ENCODE measurements at places on chromosomes 6 and 20.

DNA sequence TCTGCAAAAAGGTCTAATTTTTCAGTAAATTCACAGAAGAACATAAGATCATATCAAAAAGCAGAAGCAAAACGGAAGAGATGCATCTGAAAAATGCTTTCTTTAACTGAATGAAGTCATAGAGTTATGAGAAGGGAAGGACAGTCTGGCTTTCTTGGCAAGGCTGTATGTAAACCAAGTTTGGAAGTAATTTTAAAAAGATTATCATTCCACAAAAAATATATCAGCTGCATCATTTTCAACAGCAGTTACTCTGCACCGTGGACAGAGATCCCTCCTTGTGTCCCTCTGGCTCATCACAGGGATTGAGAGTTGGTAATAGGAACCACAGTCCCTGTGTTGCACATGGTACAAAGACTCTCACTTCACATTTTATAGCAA lies 258.5 kb downstream of the HIVEP2 start:
- DNase-seq, result no peak

- DNase-seq, result no peak
Measured at GRCh38 chr6:52893221-52893620, 16.3 kb downstream of the GSTA3 start.

DNA sequence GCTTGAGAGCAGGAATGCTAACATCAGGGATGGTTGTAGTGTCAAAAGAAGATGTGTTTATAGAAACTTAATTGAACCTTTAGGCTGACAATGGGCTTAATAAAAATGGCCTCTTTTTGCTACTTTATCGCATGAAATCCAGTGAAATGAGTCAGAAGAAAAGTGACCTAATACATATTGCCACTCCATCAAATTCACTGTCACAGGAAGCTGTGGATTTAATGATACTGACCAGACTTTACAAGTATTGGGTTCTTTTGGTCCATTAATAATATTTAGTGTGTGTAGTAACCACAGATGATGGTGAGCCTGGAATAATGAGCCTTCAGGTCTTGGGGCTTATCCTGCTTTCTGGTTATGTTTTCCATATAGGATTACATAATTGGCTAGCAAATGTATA lies 231.8 kb upstream of the GMDS start:
- no peak for DNase-seq

DNA sequence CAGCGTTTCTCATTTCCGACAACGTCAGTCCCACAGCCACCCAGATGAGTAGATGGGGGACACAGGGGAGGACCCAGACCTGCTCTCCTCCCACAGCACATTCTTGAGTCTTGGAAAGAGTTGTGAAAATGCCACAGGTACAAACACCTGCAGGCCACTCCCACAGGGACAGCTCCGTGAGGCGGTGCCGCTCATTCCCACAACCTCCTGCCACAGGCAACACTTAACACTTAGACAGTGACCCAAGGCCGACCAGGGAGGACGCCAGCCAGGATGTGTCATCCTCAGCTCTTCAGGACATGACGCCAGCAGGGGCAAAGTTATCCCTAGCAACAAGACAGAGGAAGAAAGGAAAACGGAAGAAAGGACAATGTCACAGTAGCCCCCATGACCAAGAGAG lies 22.9 kb upstream of the HLA-B start:
- no peak for DNase-seq

GRCh38 chr6:126447367-126447766 lies 107.5 kb downstream of the CENPW start:
- no peak for DNase-seq

- no peak for DNase-seq
Measured at GRCh38 chr20:2051946-2052345, 49.7 kb upstream of the STK35 start.

DNA sequence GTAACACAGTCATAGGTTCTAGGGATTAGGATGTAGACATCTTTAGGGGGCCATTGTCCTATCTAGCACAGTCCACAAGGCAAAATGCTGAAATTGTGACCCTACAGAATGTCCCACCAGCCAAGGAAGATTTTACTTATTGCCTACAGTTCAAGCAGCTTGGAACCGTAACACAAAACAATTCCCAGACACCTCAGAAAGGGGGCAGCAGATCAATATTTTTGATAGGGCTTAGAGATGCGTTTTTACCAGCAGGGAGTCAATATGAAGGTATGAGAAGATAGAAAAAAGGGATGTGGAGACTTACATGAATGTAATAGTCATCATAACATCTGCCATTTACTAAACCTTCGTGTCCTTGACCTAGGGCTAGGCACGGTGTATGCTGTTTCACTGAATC lies 81.0 kb downstream of the TMEM170B start:
- no peak for DNase-seq

DNA sequence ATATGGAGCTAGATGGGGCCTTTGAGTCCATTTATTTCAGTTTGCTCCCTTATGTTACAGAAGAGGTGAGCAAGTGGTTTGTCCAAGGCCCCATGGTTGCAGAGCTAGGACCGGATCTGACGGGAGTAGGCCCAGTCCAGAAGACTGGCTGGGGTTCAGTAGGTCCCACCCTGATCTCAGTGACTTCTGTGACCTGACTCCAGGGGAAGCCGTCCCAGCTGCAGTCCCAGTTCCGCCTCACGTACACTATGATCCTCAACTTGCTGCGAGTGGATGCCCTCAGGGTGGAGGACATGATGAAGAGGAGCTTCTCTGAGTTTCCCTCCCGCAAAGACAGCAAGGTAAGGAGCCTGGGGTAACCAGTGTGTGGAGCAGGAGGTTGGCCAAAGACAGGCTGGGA lies 5.4 kb downstream of the DXO start:
- no peak for DNase-seq

DNA sequence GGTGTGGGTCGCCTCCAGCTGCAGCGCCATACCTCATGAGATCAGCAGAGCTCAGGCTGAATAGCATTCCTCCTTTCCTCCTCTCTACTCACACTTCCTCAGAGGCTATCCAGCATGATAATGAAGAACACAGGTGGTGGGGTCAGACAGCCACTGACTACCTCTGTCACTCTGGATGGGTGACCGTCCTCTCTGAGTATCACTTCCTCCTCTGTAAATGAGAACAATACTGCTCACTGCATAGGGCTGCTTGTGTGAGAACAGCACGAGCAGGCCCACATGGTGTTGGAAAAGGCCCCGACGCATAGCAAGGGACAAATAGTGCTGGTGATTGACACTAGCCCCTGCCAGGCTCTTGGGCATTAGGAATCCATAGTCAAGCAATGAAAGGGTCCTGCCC lies 239.1 kb downstream of the PRKN start:
- DNase-seq, result no peak

DNA sequence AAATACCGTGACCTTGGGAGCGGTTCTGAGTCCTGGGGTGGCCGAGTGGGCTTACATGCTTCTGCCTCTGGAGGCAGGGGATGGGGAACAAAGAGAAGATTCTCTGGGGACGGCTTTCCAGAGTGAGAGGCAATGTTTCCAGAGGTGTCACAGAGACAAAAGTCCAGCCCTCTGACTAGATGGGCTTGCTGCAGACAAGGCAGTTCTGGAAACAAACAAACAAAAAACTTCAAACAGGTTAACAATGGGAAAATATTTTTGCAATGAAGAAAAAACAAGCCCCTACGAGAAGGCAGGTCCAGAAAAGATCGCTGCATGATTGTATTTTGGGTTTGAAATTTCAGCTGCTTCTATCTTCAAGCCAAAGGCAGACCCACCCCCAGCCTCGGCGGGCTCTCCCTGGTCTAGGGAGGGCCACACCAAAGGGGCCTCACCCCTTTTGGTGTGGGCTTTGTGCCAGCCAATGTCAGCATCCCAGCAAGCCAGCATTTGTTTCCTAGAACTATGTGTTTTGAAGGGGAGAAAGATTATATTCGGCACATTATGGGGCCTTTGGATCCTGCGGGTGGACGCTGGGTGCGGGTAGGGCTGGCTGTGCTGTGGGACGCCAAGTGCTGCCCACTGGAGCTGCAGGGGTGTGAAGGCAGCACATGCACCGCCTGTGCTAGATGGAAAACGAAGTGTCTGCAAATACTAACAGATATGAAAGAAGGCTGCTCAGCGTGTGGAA lies 42.9 kb downstream of the RIOK1 start:
- DNase-seq, result no peak

DNA sequence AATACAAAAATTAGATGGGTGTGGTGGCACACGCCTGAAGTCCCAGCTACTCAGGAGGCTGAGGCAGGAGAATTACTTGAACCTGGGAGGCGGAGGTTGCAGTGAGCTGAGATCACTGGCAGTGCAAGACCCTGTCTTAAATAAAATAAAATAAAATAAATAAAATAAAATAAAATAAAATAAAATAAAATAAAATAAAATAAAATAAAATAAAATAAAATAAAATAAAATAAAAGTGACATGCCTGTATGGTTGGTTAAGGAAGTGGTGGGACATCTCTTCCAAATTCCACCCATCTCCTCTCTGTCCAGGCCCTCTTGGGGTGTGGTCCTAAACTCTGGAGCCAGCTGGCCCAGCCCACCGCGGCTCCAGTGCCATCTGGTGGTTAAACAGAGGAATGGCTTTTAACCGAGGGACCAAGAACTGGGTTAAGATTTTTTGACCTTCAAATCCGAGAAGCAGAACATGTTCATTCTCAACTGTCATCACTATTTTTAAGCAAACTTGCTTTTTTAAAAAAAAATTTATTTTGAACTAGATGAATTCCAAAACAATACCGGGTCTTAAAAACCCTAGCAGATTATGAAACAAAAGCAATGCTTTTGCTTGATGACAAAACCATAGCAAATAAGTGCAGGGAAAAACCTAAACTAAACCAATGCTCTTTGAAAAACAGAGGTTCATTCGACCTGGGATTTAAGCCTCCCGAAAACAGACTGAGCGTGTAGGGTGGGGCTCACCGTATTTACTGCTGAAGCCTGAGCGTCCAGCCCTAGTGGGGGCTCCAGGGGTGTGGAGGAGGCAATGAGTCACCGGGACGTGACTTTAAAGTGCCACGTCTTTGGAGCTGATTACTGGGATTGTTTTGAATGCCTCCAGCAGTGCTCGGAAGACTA lies 68.8 kb downstream of the CDC5L start:
- no peak for DNase-seq

GRCh38 chr6:118571121-118571520 lies 23.0 kb downstream of the PLN start:
- no peak for DNase-seq

DNA sequence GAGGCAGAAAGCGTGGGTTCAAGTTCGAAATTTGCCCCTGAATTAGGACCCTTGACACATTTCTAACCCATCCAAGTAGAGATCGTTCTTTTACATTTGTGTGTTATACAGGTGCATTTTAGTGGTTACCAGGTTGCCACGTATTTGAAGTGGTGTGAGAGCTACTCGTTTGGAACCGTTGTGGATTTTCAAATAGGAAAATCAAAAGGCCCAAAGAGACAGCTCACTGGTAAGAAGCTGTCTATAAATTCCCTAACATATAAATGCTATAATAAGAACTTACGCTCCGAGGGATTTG lies 1.6 kb upstream of the REV3L start:
- DNase-seq, result no peak

GRCh38 chr6:33609528-33609927 lies 11.6 kb upstream of the ITPR3 start:
- DNase-seq, result no peak

- no peak for DNase-seq
Measured at GRCh38 chr20:38854654-38855066, 49.2 kb downstream of the PPP1R16B start.

- no peak for DNase-seq
Measured at GRCh38 chr6:18412644-18413043, 25.5 kb downstream of the RNF144B start.

- DNase-seq, result no peak
Measured at GRCh38 chr20:62389601-62390087, 2.7 kb downstream of the RPS21 start.

DNA sequence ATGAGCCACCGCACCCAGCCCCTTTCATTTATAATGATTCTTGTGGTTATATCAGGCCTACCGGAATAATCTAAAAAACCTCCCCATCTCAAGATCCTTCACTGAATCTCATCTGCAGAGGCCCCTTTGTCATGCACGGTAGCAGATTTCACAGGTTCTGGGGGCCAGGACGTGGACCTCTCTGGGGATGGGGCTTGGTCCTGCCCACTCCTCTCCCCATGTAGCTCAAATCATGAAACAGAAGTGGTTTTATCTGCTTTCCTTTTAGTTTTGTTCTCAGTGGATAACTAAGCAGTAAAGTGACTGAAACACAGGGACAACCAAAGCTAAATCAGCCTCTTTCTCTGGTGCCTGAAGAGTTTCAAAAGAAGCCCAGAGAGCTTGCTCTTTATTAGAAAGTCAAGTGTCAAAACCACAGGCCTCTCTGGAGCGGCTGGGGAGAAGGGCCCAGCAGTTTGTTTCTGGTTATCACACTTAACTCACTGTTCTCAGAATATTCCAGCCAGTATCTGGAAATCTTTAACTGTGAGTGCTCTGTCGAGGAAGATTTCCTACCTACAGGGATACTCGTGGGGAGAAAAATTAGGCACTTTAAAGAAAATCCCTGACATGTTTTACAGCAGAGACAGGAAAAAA lies 60.6 kb upstream of the FAM184A start:
- no peak for DNase-seq

DNA sequence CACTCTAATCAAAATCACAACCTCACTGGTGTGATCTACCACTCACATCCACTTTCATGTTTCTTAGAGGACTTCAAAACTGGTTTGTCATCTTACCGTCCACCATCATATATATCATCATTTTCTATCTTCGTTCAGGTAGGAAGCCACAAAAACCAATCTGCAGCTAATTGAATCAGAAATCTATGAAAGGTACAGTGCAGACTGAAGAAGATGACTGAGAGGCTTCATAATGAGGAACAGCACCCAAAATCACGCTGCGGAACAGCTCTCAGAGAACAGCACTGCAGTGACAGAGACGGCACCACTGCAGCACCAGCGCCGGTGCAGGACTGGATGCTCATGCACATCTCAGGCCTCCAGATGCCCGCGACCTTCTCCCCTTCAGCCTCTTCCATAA lies 13.0 kb downstream of the GMDS start:
- DNase-seq, result no peak

- peak; percentile 4 for DNase-seq
Measured at GRCh38 chr6:166862287-166862977, 93.9 kb downstream of the RNASET2 start.

DNA sequence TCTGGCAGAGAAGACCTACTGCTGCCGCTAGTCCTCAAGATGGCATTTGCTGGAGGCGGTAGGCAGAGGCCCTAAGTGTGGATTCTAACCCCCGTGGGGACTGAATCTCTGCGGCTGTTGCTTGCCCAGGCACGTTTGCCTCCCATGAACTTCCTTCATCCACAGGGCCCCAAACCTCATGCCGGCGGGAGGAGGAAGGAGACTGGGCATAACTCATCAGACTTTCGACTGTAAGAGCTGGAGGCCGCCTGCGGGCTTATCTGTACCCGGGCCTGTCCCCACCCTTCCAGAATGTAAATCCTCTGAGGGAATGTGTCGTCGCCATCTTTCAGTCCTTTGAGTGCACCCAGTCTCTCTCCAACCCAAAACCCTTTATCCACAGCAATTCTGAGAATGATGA lies 990 bp downstream of the ZFP57 start:
- no peak for DNase-seq

DNA sequence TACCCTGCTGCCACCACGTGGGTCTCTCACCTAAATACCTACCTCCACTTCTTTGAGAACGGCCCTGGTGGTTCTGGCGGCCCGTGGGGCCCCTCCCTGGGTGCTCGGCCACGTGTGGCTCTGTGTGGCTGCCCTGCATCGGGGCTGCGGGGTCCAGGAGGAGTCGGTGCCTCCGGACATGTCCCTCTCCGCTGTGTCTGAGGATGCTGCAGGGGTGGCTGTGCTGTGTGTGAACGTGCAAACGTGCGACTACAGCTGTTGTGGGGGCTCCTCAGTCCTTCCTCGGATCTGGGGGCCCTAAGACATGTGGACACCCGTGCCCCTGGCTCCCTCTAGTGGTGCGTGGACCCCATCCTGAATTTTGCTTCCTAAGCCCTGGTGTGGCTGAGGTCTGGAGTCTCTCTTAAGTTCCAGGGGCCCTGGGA lies 691.8 kb downstream of the QKI start:
- no peak for DNase-seq
